Substantia nigra (tissue), 51 donors: ENCODE measurements at places on chromosomes 4 and X.

GRCh38 chrX:9807355-9808182 is 21.3 kb downstream of the SHROOM2 start:
- DNase-seq = no peak

- DNase-seq = no peak
These were observed 996.1 kb upstream of the PABPC4L start for GRCh38 chr4:135197641-135198040.

GRCh38 chr4:5416637-5417036 is 291.7 kb downstream of the EVC2 start:
- no peak for DNase-seq

GRCh38 chr4:115171220-115171619 is 57.8 kb upstream of the NDST4 start:
- no peak for DNase-seq

GRCh38 chr4:135281230-135281629 is 1079.6 kb upstream of the PABPC4L start:
- no peak for DNase-seq

DNA sequence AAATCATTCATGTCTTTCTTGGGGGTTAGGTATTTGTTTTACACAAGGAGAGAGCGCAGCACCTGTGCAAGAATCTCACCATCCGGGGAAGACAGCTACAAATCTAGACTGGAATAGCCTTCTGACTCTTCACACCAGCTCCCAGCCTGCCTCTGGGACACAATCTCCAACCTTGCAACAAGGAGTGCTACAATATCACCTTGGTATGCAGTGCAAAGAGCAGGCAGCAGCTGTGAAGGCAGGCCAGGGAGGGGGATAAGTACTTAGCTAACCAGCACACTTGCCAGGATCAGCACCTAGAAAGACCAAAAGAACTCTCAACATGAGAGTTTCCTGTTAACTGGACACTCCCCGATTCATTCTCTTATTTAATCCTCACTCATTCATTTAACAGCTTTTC is 235.3 kb downstream of the AR start:
- DNase-seq = no peak

- no peak for DNase-seq
These were observed 13.9 kb upstream of the ETDC start for GRCh38 chrX:135295238-135295943.
